ENCODE measurements at places on chromosomes 7 and 10.

- no peak overlapping the region for H3K4me3 ChIP-seq
- DNase-seq, result no peak
- no peaks in the 10 kb centered on the region for H3K27me3 ChIP-seq
- H3K4me1 ChIP-seq, result no peaks in the 10 kb centered on the region
- H3K36me3 ChIP-seq, result peaks cover 4% of the 10 kb centered on the region
These were observed 5.9 kb upstream of the MYPN start for GRCh38 chr10:68103261-68103878.

DNA sequence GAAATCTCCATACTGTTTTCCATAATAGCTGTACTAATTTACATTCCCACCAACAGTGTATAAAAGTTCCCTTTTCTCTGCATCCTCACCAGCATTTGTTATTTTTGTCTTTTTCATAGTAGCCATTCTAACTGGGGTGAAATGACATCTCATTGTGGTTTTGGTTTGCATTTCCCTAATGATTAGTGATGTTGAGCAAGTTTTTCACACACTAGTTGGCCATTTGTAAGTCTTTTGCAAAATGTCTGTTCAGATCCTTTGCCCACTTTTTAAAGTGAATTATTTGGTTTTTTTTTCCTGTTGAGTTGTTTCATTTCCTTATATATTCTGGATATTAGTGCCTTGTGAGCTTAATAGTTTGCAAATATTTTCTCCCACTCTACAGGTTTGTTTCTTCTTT is 101.0 kb upstream of the NFE2L3 start:
- H3K4me1 ChIP-seq, result no peaks in the 10 kb centered on the region
- no peak for DNase-seq
- H3K36me3 ChIP-seq, result no peaks in the 10 kb centered on the region
- H3K4me3 ChIP-seq, result no peak overlapping the region

DNA sequence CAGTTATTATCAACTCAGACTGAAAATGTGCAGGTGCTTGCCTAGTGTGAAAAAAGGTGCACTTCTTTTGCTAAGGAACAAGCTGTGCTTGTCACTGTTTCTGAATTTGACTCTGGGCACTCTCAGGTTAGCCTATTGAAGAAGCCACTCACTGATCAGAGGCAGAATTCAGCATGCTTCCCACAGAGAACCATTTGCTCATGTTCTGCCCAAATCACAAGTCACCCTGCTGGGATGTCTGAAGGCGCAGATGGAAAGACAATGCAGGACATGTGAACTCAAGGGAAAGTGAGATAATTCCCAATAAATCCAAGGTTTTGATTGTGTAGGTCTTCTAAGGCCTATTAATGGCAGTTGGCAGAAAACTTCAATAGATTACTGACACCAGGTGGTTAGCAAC is 47.8 kb upstream of the CSTF2T start:
- no peaks in the 10 kb centered on the region for H3K36me3 ChIP-seq
- H3K4me3 ChIP-seq, result no peak overlapping the region
- no peaks in the 10 kb centered on the region for H3K27me3 ChIP-seq
- no peak for DNase-seq
- no peak overlapping the region for H3K27ac ChIP-seq

GRCh38 chr7:156666368-156667109 is 26.0 kb downstream of the RNF32 start:
- H3K27ac ChIP-seq, result no peak overlapping the region
- no peaks in the 10 kb centered on the region for H3K27me3 ChIP-seq

- no peaks in the 10 kb centered on the region for H3K36me3 ChIP-seq
- no peaks in the 10 kb centered on the region for H3K27me3 ChIP-seq
- no peak overlapping the region for H3K27ac ChIP-seq
- H3K4me3 ChIP-seq, result no peak overlapping the region
- no peaks in the 10 kb centered on the region for H3K4me1 ChIP-seq
- DNase-seq, result no peak
These were observed 114.6 kb downstream of the ARL4A start for GRCh38 chr7:12802070-12802469.

DNA sequence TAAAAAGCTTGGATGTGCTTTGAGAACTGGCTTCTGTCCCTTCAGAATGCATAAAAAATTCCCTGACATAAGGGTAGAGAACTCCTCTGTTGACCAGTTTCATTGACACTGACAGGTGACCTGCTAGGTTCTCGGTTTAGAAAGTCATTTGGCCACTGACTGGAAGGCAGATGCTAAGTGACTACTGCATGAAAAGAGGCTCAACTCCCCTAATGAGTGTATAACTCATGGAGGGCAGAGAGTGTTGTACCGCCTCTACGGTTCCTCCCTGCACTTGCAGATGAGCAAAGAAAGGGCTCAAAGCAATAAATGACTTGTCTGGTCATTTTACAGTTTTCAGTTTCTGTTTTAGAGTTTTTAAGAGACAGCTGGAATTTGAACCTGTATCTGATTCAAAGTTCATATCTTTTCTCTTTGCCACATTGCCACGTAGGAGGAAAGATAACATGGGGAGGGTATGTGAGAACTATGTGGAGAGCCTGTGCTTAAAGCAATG is 2.9 kb upstream of the FGL2 start:
- H3K4me3 ChIP-seq, result no peak overlapping the region
- H3K36me3 ChIP-seq, result peaks cover 2% of the 10 kb centered on the region
- no peaks in the 10 kb centered on the region for H3K27me3 ChIP-seq

DNA sequence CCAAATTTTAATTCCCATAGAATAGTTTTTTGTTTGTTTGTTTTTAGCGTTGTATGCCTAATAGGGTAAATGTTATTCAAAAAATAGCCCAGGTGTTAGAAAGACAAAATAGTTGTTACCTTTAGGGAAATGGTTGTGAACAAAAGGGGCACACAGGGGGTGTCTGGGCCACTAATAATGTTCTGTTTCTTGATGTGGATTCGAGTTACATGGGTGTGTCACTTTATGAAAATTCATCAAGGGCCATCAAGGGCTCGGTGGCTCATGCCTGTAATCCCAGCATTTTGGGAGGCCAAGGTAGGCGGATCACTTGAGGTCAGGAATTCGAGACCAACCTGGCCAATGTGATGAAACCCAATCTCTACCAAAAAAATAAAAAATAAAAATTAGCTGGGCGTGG is 531.8 kb upstream of the C7orf33 start:
- H3K27ac ChIP-seq, result no peak overlapping the region
- H3K4me1 ChIP-seq, result no peaks in the 10 kb centered on the region
- no peaks in the 10 kb centered on the region for H3K27me3 ChIP-seq
- H3K36me3 ChIP-seq, result no peaks in the 10 kb centered on the region
- no peak for DNase-seq
- H3K4me3 ChIP-seq, result no peak overlapping the region

DNA sequence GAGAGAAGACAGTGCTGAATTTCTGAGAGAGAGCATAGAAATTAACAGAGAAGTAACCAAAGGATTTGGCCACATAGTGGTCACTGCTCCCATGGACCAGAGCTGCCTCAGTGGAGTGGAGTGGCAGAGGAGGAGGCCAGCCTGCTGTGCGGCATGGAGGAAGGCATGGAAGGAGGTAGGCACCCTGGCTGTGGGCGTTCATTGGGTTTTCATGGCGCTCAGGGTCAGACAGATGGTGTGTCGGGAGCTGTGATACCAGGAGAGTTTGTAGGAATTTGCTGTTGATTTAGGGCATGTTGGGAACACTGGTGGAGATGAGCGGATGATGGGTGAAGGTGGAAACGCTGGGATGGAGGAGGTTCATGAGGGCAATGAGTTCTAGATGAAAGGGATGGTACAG is 78.9 kb upstream of the INSYN2A start:
- no peaks in the 10 kb centered on the region for H3K36me3 ChIP-seq
- H3K4me3 ChIP-seq, result no peak overlapping the region
- no peaks in the 10 kb centered on the region for H3K27me3 ChIP-seq

DNA sequence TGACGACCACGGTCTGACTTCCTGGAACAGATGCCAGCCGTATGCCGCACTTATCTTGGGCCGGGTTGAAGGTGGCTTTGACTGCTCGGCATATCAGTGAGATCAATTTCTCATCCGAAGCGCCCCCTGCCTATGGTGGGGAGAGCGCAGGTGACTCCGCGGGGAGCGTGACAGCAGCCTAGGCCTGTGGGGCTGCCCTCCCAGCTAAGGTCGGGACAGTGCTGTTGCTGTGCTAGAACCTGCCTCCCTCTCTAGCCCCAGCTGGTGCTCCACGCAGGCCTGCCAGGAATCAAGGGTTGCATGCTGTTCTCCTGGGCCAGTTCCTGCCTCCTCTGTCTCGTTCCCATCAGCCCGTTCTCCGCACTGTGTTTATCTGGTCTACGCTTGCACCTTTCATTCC is 49.8 kb downstream of the PODXL start:
- no peak for DNase-seq
- no peak overlapping the region for H3K4me3 ChIP-seq
- H3K27ac ChIP-seq, result no peak overlapping the region

DNA sequence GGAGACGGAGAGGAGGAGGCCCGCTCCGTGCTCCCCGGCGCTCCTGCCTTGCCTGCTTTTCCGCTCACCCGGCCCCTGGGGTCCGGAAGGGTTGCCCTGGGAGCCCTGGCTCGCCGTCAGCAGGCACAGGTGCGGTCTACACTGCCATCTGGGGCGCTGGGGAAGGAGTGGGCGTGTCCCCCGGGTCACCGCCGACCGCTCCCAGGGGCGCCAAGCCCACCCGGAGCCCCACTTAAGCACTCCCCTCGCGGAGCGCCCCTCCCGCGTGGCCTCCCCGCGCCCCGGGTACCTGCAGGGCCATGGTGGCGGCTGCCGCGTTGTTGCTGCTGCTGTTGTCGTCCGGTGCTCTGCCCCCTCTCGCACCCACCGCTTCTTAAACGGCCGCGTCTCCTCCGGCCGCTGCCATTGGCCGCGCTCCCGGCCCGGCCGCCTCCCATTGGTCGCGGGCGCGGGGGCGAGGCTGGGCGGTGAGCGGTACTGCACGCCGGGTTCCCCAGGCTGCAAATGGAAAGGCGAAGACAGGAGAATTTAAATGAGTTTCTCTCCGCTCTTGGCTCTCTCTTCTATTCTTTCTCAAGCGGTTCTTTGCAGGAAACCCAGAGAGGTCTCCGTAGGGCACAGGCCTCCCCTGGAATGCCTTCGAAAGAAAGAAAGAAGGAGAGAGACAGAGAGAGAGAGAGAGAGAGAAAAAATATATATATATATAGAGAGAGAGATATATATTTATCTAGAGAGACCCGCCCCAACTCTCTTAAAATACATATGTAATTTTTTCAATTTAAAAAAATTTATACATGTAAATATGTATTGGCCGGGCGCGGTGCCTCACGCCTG is at the start of gene ACBD7:
Gene ACBD7, minus strand, starts transcription at position 349 of the 834 bp plus-strand sequence. Its CDS starts 48 bp downstream, at position 301.
- peak within 1 kb of the TSS; percentile 79 for H3K4me3 ChIP-seq
- peak; percentile 58 for DNase-seq
- no peaks in the 10 kb centered on the region for H3K27me3 ChIP-seq
- H3K36me3 ChIP-seq, result peaks cover 5% of the 10 kb centered on the region

DNA sequence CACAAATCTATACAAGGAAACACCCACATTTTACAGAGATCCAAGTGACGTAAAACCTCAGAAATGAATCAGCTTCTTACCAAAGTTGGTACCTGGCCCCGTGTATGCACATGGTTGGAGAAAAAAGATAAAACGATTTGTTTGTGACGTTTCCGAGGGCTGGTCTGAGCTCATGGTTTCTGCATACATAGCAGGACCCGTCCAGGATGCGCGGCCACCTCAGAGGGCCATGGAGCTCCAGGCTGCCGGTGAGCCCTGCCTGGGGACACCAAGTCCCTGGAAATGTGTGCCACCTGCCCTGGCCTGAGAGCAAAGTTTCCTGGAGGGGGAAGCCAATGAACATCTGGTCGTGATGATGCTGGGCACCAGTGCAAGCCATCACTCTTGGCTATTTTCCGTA is 402.6 kb upstream of the MKI67 start:
- H3K4me3 ChIP-seq, result no peak overlapping the region
- no peak overlapping the region for H3K27ac ChIP-seq
- H3K4me1 ChIP-seq, result no peaks in the 10 kb centered on the region
- no peak for DNase-seq

- H3K36me3 ChIP-seq, result no peaks in the 10 kb centered on the region
- no peak overlapping the region for H3K4me3 ChIP-seq
- H3K27ac ChIP-seq, result no peak overlapping the region
- no peaks in the 10 kb centered on the region for H3K4me1 ChIP-seq
- DNase-seq, result no peak
- no peaks in the 10 kb centered on the region for H3K27me3 ChIP-seq
These were observed 149.2 kb upstream of the VSTM2A start for GRCh38 chr7:54392935-54393334.

- no peaks in the 10 kb centered on the region for H3K36me3 ChIP-seq
- no peaks in the 10 kb centered on the region for H3K27me3 ChIP-seq
- no peak overlapping the region for H3K27ac ChIP-seq
- H3K4me1 ChIP-seq, result no peaks in the 10 kb centered on the region
- H3K4me3 ChIP-seq, result no peak overlapping the region
These were observed 655.0 kb downstream of the POM121L12 start for GRCh38 chr7:53690411-53690810.

DNA sequence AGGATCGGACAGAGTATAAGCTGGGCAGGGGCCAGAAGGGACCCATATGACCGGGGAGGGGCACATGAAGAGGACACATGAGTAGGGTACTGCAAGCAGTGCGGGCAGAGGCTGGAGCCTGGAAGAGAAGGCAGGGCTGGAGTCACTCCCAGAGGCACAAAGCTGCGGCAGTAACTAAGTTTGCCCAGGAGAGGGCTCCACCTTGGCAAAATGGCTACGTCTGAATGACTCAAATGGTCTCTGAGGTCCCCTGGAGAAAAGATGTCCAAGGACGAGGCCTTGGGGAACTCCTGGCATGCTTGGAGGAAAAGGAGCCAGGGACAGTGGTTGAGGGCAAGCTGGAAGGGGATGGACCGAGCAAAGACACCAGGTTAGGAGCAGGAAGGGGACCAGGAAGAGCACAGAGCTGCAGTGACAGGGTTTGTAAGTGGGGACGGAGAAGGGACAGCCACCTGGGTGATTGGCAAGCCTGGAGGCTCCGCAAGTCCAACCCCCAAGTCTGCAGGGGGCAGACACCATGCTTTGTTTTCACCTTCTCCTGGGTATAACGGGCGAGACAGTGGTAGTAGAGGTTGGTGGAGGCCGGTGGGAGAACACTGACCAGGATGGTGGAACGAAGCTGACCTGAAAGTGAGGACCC is 43.1 kb upstream of the LBX1 start:
- H3K27ac ChIP-seq, result peak overlapping the region; percentile 5
- peaks cover 41% of the 10 kb centered on the region for H3K27me3 ChIP-seq
- peaks cover 8% of the 10 kb centered on the region for H3K4me1 ChIP-seq
- DNase-seq, result peak; percentile 46

DNA sequence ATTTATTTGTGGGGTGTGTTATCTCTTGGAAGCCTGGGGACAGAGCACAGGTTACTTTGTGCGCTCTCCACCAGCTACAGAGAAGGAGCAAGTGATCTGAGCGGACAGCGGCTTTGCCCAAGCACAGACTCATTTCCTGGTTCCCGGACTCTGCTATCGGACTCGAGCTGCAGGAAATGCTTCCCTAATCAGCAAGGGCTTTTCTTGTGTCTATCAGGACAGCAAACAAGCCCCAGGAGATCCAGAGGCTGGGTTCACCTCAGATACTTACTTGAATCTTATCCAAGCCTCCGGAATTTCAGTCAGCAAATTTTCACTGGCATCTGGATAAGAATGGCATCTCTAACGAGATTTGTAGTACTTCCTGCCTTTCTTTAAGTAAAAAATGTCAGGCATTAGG is 27.8 kb downstream of the MRC1 start:
- no peaks in the 10 kb centered on the region for H3K36me3 ChIP-seq
- no peaks in the 10 kb centered on the region for H3K4me1 ChIP-seq
- H3K27me3 ChIP-seq, result peaks cover 41% of the 10 kb centered on the region

GRCh38 chr10:46225597-46225996 is 61.2 kb upstream of the ANTXRL start:
- no peaks in the 10 kb centered on the region for H3K27me3 ChIP-seq
- H3K4me1 ChIP-seq, result peaks cover 19% of the 10 kb centered on the region
- peaks cover 8% of the 10 kb centered on the region for H3K36me3 ChIP-seq
- no peak for DNase-seq

- H3K27ac ChIP-seq, result peak overlapping the region; percentile 45
- H3K4me3 ChIP-seq, result no peak overlapping the region
- H3K36me3 ChIP-seq, result no peaks in the 10 kb centered on the region
- H3K27me3 ChIP-seq, result no peaks in the 10 kb centered on the region
- DNase-seq, result no peak
These were observed 26.9 kb downstream of the DLG5 start for GRCh38 chr10:77899690-77900089.

Measured in central memory CD8-positive, alpha-beta T cell (primary cell).